ENCODE measurements at places on chromosomes 13 and 19.
A peak's percentile ranks its signal among the peaks of the same experiment; 100 is the strongest.

GRCh38 chr19:38441657-38442348 lies 8.3 kb downstream of the RYR1 start:
- no peaks in the 10 kb centered on the region for H3K27me3 ChIP-seq
- H3K4me3 ChIP-seq, result no peak overlapping the region
- no peaks in the 10 kb centered on the region for H3K4me1 ChIP-seq
- H3K27ac ChIP-seq, result no peak overlapping the region
- H3K36me3 ChIP-seq, result no peaks in the 10 kb centered on the region

DNA sequence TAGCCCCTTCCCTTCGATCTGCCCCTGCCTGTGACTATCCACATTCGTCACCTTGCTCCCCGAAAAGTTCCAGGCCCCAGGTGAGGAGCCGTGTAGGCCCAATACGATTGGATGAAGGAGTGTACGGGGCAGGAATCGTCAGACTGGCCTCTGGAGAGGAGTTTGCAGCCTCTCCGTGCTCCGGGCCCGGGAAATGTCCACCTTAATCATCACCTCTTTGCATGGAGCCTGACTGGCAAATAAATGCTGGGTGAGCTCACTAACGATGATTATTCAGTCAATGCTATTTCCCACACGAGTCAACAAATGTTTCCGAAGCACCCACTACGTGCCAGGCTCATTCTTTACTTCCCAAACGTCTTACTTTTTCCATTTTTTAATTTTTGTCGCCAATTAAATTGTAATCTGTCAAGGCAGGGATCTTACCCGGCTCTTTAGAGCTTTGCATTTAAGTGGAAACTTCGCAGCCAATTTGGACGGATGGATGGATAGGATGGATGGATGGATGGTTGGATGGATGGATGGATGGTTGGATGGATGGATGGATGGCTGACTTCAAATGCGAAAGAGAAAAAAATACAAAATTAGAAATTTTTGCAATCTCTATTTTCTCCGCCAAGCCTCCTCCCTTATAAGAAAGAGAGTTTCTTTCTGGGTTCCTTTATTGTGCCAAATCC lies 45.8 kb downstream of the TGDS start:
- H3K27me3 ChIP-seq, result no peaks in the 10 kb centered on the region
- H3K27ac ChIP-seq, result peak overlapping the region; percentile 91
- peak; percentile 90 for DNase-seq
- peaks cover 9% of the 10 kb centered on the region for H3K4me1 ChIP-seq
- H3K36me3 ChIP-seq, result no peaks in the 10 kb centered on the region

- H3K4me1 ChIP-seq, result peaks cover 22% of the 10 kb centered on the region
- DNase-seq, result no peak
- no peak overlapping the region for H3K4me3 ChIP-seq
These were observed 89.5 kb downstream of the USP12 start for GRCh38 chr13:27081893-27082679.

DNA sequence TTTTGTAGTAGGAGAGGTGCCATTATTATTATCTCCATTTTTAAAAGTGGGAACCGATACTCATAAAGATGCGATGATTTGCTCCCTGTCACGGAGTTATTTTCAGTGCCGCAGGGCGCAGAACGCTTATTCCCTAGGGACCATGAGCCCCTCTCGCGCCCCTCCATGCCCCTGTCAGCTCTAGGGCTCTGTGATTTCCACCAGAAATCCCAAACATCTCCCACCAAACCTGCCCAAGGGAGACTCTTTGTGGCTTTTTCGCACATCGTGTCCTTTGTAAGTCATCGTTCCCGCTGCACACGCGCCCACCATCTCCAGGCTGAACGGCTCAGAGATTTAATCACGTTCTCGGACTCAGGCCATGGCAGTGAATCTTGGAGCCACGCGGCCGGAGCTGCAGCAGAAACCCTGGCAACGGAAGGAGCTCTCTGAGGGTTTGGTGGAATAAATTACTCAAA lies 105.1 kb downstream of the DNAJC15 start:
- no peak overlapping the region for H3K27ac ChIP-seq
- no peaks in the 10 kb centered on the region for H3K27me3 ChIP-seq
- no peaks in the 10 kb centered on the region for H3K36me3 ChIP-seq
- no peak for DNase-seq

- no peak overlapping the region for H3K27ac ChIP-seq
- no peaks in the 10 kb centered on the region for H3K4me1 ChIP-seq
- no peaks in the 10 kb centered on the region for H3K27me3 ChIP-seq
- no peak overlapping the region for H3K4me3 ChIP-seq
- DNase-seq, result no peak
These were observed 5.5 kb upstream of the SLC1A6 start for GRCh38 chr19:14985133-14985532.

DNA sequence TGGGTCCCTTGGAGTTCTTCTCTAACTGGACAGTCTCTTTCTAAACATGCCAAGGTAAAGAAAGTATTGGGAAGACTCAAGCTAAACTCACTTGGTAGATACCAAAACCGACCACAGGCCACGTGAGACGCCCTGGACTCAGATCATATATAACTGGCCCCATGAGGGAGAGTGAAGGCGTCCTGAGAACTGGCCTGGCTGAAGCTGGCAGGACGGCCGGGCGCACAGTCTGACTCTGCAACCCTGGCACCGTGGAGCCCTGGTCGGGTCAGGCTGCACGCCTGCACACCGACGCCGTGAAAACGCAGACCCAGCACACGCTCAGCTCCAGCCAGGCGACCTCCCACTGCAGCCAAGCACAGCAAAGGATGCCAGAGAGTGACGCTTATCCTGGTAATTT lies 122.5 kb upstream of the SPACA7 start:
- H3K4me3 ChIP-seq, result no peak overlapping the region
- H3K27ac ChIP-seq, result no peak overlapping the region
- no peaks in the 10 kb centered on the region for H3K27me3 ChIP-seq
- H3K4me1 ChIP-seq, result no peaks in the 10 kb centered on the region

GRCh38 chr13:23898101-23898500 lies 799 bp upstream of the C1QTNF9B start:
- peaks cover 7% of the 10 kb centered on the region for H3K4me1 ChIP-seq
- no peak for DNase-seq
- no peak overlapping the region for H3K4me3 ChIP-seq
- H3K27ac ChIP-seq, result no peak overlapping the region
- H3K27me3 ChIP-seq, result peaks cover under 1% of the 10 kb centered on the region

DNA sequence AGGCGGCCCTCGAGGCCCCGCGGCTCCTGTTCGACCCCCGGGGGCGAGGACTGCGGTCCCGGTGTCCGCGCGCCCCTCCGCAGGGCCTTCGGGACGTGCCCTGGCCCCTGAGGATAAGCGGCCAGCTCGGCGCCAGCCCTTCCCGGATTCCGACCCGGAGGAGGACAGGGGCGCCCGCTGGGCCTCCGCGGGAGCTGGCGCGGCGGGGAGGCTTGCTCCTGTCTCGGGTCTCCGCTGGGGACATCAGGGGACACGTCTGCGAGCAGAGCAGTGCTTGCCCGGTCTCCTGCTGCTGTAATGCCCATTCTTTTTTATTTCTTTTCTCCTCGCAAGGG lies 829 bp downstream of the B3GLCT start:
- H3K4me3 ChIP-seq, result peak overlapping the region; percentile 71
- H3K27me3 ChIP-seq, result no peaks in the 10 kb centered on the region
- no peaks in the 10 kb centered on the region for H3K36me3 ChIP-seq
- H3K4me1 ChIP-seq, result peaks cover 15% of the 10 kb centered on the region
- no peak for DNase-seq

DNA sequence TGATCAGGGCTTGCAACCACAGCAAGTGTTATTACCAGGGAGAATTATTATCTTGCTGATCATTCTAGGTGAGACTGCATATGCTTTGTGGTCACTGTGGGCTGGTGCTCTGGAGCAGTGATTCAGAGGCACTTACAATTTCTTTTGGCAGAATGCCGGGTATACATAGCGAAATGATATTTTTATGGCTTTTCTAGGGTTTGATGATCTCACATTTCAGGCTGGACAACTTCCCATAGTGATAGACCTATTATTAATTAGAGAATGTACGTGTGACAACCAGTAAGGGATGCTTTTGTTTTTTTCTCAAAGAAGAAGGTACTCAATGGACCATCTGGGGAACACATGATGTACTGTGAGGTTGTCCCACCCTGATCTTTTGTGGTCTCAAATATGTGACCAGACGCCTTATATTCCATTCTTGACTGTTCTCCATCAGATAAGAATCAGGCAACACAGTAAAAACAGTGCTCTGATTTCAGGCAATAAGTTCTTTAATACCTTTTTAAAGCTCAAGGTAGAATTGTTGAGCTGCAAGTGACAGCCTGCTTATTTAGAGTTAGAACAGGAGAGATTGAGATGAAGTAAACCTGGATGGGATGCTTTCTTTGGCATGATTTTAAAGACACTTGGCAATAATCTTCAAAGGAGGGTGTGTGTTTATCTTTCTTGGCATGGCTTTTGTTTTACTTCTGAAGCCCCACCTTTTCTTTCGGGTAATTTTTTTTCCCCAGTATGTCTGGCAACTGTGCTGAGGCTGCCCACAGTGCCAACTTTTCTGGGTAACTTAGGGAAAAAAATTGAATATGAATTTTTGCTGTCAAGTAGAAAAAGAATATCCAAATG lies 27.4 kb upstream of the SCEL start:
- no peak for DNase-seq
- no peak overlapping the region for H3K27ac ChIP-seq
- H3K36me3 ChIP-seq, result no peaks in the 10 kb centered on the region
- no peaks in the 10 kb centered on the region for H3K27me3 ChIP-seq
- H3K4me3 ChIP-seq, result no peak overlapping the region
- H3K4me1 ChIP-seq, result peaks cover 13% of the 10 kb centered on the region

- H3K27ac ChIP-seq, result no peak overlapping the region
- no peak for DNase-seq
- H3K4me1 ChIP-seq, result no peaks in the 10 kb centered on the region
- H3K36me3 ChIP-seq, result no peaks in the 10 kb centered on the region
These were observed 4.5 kb downstream of the TEX26 start for GRCh38 chr13:30936971-30937370.

DNA sequence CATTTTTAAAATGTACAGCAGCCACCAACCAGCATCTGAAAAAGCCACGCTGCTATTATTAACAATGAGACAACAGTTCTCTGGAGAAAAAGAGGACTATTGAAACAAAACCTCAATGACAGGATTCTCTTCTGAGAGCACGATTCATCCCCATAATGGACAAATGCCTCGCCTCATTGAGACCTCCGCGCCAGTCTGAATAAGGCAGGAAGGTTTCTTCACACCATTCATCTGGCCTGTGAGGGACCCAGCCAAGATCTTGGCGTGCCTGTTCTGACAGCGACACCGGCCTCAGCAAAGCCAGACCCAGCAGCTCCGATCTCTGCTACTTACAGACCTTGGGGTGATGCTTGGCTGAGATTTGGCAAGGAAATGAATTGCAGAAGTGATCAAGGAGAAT lies 14.8 kb downstream of the SMIM7 start:
- peaks cover 50% of the 10 kb centered on the region for H3K36me3 ChIP-seq
- H3K27me3 ChIP-seq, result no peaks in the 10 kb centered on the region
- no peaks in the 10 kb centered on the region for H3K4me1 ChIP-seq
- DNase-seq, result no peak
- no peak overlapping the region for H3K27ac ChIP-seq

- no peak overlapping the region for H3K4me3 ChIP-seq
- H3K4me1 ChIP-seq, result no peaks in the 10 kb centered on the region
- no peak overlapping the region for H3K27ac ChIP-seq
- no peak for DNase-seq
- no peaks in the 10 kb centered on the region for H3K27me3 ChIP-seq
These were observed 474.7 kb downstream of the DIAPH3 start for GRCh38 chr13:59689057-59689456.

- DNase-seq, result no peak
- H3K36me3 ChIP-seq, result no peaks in the 10 kb centered on the region
- H3K27me3 ChIP-seq, result no peaks in the 10 kb centered on the region
- peaks cover 5% of the 10 kb centered on the region for H3K4me1 ChIP-seq
These were observed 132.5 kb upstream of the ARGLU1 start for GRCh38 chr13:106700439-106700838.

DNA sequence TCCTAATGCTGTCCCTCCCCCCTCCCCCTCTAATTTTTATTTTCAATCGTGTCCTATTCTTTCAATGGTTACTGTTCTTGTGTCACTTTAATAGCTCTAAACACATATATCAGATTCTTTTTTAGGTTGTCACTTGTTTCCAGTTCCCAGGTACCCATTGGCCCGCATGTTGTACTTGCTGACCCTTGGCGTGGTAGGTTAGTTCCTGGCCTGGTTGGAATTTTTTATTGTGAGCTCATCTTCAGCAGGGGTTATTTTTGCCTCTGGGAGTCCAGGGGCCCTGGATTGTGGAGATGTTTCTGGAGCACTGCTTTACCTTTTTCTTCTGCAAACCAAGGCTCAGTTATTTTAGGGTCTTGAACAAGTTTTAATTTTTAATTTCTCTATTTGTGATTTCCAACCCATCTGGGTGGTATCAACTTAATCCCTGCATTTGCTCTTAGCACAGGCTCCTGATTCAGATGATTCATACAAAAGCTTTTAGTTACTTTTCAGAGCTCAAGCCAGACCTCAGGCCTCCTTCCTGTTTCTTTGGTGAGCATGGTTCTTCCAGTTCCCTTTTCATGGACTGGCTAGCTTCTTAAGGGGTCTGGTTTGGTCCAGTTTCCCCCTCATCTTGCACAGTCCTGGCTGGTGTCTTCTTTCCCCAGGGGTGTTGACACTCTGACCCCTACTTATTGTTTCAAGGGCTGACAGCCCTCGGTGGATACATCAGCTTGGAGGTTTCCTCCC lies 220.5 kb downstream of the TM9SF2 start:
- H3K4me3 ChIP-seq, result no peak overlapping the region
- no peaks in the 10 kb centered on the region for H3K27me3 ChIP-seq
- no peak for DNase-seq
- no peak overlapping the region for H3K27ac ChIP-seq
- no peaks in the 10 kb centered on the region for H3K4me1 ChIP-seq

DNA sequence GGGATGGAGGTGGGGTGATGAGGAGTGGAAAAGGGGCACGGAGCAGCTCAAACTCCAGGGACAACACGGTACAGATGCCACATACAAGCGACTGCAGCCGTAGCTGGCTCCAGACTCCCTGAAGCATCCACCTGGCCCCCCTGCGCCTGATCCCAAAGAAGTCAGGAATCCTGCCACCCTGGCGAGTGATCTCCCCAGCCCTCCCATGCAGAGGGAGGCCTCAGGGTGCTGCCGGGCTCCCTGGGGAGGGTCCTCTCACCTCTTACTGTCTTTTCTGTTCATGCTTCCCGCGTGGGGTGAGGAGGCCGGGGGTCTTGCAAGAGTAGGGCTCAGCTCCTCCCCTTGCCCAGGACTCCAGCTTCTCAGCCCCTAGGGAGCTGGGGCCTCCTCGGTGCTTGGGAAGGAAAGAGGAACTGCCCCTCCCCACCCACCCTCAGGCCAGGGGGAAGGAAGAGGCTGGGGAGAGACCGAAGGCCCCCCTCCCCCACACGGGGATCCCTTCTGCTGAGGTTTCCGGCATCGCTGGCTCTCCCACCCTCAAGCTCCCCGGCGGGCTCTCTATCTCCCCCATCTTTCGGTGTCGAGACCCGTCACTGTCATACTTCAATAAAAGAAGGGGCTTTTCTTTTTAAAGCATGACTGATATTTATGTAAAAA lies at the start of gene RASGRP4:
RASGRP4 (minus strand) TSS at position 410 of the 657 bp plus-strand sequence; CDS start at position 282, 128 bp downstream.
- H3K4me3 ChIP-seq, result peak within 1 kb of the TSS; percentile 14
- no peaks in the 10 kb centered on the region for H3K36me3 ChIP-seq
- H3K4me1 ChIP-seq, result no peaks in the 10 kb centered on the region
- DNase-seq, result no peak
- no peak within 1 kb of the TSS for H3K27ac ChIP-seq
- no peaks in the 10 kb centered on the region for H3K27me3 ChIP-seq
